GM12891 (cell line): ENCODE measurements at places on chromosomes 11 and 22.
A peak's percentile ranks its signal among the peaks of the same experiment; 100 is the strongest.

DNA sequence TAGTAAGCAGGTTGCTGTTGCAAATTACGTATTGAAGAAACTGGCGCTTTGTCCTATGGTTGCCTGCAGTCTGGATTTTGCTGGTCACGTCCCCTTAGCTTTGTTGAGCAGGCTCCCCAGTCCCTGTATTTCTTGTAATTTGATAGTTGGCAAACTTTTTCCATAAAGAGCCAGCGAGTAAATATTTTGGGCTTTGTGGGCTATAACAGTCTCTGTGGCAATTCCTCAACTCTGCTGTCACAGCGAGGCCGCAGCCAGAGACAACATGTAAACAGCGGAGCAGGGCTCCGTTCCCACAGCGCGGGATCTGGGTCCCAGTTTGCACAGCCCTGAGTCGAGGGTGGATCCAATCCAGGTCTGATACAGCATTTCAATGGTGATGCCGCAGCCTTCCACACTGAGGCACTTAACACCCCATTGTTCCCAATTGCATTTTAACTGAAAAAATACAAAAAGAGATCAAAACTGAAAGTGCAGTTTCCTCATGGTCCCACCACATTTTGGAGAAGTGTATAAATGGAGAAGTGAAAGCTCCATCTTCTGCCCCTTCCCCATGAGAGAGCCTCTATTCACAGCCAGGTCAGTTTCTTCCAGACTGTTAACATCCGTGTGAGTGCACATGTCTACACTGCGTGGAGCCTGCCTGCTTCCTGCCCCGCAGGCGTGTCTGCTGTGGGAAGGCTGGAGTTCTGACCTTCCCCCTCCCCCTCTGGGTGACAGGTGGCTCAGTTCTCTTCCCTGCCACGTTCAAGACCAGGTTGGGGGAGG, 89.1 kb downstream of the RPS6KA4 start:
- DNase-seq, result peak; percentile 43

- DNase-seq, result no peak
Observed at GRCh38 chr11:78921509-78921908, 346.8 kb upstream of the NARS2 start.

GRCh38 chr11:47916361-47916841, 64.0 kb upstream of the PTPRJ start:
- DNase-seq, result no peak

GRCh38 chr22:48919851-48920589, 907.7 kb downstream of the BRD1 start:
- DNase-seq, result no peak

- no peak for DNase-seq
Observed at GRCh38 chr11:117917591-117918151, 11.5 kb downstream of the TMPRSS13 start.

GRCh38 chr11:134126217-134126822, 57.4 kb downstream of the JAM3 start:
- no peak for DNase-seq

DNA sequence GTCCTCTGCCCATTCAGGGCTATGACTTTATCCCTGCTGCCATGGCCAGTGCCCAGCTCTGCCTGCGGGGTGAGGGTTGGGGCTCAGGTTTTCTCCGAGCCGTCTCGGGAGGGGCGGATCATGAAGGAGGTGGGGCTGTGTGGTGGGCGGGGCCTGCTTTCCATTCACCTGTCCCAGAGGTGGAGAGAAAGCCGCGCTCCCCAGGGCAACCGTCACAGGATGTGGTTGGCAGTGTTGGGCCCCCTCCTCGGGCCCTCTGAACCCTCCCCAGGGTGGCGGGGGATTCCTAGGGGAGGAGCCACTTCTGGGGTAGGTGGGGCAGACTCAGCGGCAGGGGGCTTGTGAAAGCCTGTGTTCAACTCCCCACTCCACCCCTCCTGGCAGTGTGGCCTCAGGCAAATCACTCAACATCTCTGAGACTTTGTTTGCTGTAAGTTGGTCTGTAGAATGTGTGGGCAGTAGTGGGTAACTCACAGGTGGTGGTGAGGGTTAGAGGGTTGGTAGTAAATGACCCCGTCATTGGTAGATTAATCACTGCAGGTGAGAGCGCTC, 50.3 kb downstream of the CD6 start:
- no peak for DNase-seq

- DNase-seq, result no peak
Observed at GRCh38 chr22:35368386-35368785, 12.5 kb upstream of the HMOX1 start.

DNA sequence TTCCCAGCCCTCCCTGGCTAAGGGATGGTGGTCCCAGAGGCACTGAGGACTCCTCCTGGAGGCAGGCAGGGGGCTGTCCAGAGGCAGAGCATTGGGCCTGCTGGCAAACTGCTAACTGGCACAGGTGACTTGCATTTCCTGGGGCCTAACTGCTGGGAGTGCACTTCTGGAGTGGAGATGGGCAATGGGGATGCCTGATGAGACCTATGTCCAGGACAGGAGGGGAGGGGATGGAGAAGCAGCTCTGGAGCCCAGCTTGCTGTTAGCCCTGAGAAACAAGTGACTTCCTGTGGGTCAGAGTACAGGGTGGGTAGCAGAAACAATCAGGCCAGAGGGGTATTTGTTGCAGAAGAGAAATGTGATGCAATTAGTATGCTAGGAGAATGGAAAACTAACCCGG, 253.2 kb downstream of the ST3GAL4 start:
- no peak for DNase-seq

DNA sequence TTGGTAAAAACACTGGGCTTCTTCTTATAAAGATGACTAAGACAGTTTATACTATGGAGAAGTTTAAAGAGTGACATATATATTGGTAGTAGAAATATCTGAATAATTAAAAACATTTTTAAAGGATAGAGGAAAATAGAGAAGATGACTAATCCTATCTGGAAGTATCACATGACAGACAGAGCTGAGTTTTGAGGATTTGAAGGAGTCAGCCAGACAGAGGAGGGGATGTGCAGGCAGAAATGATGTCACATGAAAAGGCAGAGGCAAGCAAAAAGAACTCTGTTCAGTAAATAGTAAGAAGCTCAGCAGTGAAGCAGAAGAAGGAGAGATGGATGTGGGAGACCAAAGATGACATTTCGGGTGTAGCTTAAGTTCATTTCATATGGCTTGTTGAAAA, 1.6 kb downstream of the OR10A2 start:
- no peak for DNase-seq

GRCh38 chr11:124167826-124168231, 15.3 kb upstream of the OR10D3 start:
- DNase-seq, result no peak

- no peak for DNase-seq
Observed at GRCh38 chr22:49473286-49473685, 354.4 kb downstream of the BRD1 start.

DNA sequence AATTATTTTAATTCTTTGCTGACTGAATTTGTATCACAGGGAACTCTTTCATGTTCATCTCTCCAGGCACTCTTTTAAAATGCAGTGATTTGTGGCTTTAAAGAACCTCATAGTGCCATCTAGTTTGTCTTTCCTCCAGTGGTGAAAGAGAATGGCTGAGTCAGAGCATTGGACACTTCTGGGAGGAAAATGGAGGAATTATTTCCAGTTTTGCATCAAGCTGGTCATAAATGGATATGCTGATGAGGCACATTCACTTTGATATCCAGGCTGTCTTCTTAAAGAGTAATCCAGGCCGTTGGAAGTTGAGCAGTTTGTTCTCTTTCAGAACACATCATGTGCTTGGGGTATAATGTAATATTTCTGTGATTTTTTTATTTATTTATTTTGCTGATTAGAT, 273.7 kb downstream of the DDX10 start:
- no peak for DNase-seq

DNA sequence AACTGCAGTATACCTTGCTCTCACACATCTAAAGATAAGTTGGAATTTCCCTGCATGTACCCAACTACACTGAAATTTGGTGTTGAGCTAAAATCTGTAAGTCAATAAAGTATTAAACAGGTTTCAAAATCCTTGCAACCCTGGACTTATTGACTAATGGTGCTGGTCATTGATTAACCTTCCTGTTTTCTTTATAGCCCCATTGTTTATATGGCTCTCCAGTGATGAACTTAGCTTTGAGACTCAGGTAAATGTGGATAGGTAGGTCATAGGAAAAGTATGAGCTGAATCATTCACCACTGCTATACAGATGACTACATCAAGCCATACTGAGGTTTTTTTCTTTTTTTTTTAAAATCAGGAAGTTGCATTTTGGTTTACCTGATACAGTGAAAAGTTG, 132.7 kb downstream of the FAT3 start:
- no peak for DNase-seq

- peak; percentile 7 for DNase-seq
Observed at GRCh38 chr11:30917859-30918478, 331.8 kb upstream of the MPPED2 start.

GRCh38 chr11:87724358-87724757, 450.9 kb downstream of the RAB38 start:
- no peak for DNase-seq

- no peak for DNase-seq
Observed at GRCh38 chr11:69925366-69926196, 106.4 kb upstream of the FGF3 start.

GRCh38 chr22:22449819-22450218, 58.7 kb downstream of the ZNF280B start:
- DNase-seq, result no peak

DNA sequence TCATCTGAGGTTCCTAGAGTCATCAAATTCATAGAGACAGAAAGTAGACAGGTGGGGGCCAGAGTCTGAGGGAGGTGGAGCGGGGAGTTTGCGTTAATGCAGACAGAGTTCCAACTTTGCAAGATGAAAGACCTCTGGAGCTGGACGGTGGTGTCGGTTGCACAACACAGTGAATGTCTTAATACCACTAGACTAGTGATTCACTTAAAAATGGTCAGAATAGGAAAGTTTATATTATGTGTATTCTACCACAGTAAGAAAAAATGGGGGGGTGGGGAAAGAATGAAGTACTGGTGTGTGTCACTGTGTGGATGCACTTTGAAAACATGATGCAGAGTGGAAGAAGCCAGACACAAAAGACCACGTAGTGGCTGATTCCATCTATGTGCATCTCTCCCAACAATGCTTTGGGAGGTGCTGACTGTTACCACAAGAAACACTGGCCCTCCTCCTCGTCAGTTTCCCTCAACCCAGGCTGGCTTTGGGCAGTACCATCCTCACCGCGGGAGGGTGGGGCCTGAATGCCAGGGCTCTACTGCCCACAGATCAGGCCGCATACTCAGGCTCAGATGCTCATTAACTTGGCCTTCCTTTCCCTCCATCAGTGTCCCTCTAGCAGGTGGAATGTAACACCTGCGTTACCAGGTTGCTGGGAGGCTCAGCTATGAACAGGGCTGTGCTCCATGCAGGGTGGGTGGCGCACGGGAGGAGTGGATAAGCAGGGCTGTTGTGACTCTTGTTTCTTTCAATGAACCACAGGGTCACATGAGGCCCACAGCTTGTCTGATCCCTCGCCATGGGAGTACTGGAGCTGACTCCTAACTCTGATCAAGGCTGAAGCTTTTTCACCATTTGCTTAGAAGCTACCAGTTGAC, 297.0 kb downstream of the CTTN start:
- DNase-seq, result no peak

DNA sequence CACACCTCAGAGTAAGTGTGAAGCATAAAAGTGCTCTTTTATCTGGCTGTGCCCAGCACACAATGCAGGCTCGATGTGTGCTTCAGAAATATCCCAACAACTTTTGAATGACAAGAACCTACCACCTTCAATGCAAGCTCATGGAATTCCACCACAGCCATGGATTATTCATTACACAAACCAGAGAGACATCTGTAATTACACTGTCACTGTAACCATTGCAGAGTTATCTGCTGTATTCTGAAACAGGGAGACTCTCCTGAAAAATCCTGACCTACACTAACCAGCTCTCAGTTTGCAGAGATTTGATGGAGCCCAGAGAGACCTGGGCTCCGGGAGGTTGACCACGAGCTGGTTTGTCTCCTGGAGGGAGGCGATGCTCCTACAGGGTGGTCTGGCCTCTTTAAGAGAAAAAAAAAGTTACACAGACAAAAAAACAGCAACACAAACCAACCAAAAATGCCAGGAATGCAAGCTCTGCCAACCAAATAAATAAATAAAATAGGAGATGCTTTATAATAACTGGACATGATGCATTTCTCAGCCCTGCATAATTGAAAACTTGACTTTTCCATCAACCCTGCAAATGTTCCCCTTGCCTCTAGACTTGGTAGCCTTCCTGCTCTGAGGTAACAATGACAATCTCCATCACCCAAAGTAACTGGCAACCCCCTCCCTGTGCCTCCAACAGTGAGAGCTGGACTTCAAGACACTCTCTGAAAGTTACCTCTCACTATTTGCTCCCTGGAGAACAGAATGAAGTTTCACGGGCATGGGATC, 69.7 kb downstream of the ETS1 start:
- no peak for DNase-seq

GRCh38 chr11:63999349-64000025, 13.2 kb downstream of the OTUB1 start:
- peak; percentile 86 for DNase-seq

GRCh38 chr11:67535561-67535960, 12.3 kb upstream of the CABP2 start:
- DNase-seq, result no peak

DNA sequence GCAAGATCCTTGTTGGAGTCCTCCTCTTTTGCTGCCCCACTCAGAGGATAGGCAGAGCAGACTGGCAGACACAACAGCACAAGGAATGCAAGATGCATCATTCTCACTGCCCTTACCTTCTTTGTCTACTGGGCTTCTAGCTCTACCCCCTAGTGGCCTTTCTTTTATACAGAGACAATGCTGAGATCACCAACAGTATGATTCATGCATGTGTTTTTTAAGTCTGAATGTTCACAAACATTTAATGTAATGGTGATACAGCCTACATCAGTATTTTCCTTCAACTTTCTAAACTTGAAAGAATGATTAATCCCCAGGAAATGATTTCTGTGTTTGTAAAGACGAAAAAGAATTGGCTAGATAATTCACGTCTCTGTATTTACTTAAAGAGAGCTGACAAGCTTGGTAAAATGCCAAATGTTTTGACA, at the start of gene MMP10:
Gene MMP10, minus strand, starts transcription at position 138 of the 428 bp plus-strand sequence. Its CDS starts 37 bp downstream, at position 101.
- no peak for DNase-seq

DNA sequence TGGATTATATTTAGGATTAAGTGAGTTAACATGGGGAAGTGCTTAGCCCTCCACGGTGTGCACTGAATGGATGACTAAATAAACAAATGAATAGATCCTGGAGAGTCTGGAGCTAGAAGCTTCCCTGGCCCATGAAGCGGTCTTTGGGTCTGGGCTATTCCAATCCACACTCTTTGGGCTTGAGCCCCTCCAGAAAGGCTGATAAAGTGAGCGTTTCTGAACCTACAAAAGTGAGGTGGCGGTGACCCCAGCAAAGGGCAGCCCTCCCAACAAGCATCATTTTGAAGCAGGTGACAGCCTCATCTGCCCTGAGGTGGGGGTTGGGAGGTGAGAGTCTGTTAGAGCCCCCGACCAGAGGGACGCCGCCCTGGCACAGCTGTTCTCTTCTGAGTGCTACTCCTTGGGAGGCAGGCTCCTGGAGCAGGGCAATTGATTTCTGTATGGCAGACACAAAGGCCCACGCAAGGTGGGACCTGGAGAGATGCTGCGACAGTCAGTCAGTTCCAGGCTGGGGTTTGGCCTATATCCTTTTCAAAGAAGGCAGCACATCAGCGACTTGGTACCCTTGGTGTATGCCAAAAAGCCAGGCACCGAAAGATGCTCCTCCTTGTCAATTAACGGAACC, 157.8 kb downstream of the CACNA1I start:
- DNase-seq, result no peak
